ENCODE measurements at places on chromosomes 11 and 22.

GRCh38 chr11:65743681-65744025 lies 23.1 kb upstream of the RNASEH2C start:
- DNase-seq, result no peak

DNA sequence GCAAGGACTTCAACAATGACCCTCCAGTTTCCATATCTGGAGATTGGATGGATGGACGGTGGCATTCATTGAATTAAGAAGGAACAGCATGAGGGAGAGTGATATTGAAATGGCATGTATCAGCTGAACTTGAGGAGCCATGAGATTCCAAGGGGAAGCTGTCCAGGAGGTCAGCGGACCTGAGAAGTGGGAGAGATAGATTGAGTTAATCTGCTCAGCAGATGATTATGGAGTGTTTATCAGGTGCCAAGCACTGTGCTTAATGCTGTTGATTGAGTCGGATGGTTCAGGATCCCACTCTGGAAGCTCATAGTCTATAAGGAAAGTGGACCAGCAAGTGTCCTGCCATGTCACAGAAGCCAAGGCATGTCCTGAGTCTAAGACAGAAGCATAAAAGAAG lies 581.3 kb downstream of the INSC start:
- no peak for DNase-seq

DNA sequence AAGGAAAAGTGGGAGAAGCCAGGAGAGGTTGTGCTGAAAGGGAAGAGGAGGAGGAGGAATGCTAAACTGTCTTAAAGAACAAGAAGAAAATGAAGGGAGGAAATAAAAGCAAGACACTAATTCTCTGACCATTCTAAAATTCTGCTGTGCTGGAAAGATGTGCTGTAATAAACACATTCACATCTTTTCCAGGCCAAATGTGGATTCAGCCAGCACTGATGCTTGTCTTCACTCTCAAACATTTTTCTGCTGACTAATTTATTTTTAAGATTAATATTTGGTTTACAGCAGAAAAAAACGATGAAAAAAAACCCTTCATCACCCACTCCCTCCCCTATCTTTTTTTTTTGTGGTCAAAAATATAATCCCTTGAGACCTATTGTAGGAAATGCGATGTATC lies 223.6 kb downstream of the SWAP70 start:
- no peak for DNase-seq

DNA sequence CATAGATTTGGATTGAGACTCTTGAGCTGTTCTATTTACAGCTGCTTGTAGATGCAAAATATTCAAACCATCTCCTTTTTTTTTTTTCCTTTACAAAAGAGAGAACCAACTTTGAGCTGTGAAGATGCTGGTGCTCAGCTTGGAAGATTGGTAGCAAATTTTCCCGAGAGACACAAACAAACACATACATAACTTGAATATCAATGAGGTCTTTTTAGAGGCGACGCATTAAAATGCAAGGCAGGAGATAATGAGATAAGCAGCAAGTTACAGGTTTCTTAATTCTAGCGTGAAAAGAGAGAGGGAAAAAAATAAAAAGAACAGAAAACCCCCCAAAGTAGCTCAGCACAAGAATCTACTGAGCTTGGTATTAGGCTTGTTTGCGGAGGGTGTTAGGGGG lies 247.0 kb upstream of the SORL1-AS1 start:
- peak; percentile 24 for DNase-seq

GRCh38 chr22:19498154-19498865 lies 18.6 kb downstream of the CDC45 start:
- DNase-seq, result no peak

- no peak for DNase-seq
Observed at GRCh38 chr11:131859538-131860210, 489.3 kb downstream of the NTM start.

GRCh38 chr11:41286751-41287150 lies 172.7 kb downstream of the LRRC4C start:
- DNase-seq, result no peak

DNA sequence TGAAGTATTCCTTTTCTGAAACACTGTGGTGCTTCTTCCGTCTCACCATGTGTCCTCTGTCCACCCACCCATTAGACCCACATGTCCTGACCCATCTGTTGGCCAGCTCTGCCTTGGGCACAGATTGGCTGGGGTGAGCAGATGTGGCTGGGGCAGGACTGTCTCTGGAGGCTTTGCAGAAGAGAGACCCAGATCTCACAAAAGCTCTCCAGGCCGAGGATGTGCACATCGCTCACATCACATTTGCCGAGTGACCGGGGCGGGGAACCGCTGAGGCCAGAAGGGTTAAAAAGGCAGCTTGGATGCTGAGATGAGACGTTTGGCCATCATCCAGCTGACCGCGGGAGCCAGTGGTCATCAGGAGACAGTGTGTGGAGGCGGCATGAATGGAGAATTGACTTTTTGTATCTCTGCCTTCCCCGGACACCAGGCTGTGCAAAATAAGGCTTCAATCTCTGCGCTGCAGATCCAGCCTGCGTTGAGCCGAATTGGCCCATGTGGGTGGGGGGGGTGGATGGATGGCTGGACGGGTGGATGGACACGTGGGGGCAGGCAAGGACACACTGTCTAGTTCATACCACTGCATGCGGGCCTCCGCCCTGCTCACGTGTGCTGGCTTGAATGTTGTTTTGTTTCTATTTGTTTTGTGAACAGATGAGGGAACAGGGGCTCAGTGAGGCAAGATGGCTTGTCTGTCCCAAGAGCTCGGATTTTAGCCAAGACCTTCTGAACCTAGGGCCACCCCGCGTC lies 6.1 kb downstream of the IFITM10 start:
- no peak for DNase-seq

- no peak for DNase-seq
Observed at GRCh38 chr11:18347471-18348125, 25.2 kb downstream of the GTF2H1 start.
